ENCODE measurements at places on chromosomes 2 and 18.

DNA sequence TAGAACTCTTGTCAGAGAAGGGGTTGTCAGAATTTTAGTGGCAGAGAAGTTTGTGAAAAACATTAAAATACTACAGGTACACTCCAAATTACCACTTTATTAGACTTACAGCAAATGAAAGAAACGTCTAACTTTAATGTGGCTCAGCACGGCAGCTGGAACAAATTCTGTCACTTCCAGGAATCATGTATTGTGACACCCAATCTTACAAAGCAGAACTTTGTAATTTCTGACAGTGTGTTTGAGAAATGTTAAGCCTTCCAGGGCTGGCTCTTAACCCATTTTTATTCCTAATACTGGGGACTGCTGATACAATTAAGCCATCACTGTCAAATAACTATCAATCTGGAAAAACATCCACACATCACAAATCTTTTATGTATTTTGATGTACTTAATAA is 216.4 kb downstream of the ZNF385B start:
- DNase-seq = no peak

DNA sequence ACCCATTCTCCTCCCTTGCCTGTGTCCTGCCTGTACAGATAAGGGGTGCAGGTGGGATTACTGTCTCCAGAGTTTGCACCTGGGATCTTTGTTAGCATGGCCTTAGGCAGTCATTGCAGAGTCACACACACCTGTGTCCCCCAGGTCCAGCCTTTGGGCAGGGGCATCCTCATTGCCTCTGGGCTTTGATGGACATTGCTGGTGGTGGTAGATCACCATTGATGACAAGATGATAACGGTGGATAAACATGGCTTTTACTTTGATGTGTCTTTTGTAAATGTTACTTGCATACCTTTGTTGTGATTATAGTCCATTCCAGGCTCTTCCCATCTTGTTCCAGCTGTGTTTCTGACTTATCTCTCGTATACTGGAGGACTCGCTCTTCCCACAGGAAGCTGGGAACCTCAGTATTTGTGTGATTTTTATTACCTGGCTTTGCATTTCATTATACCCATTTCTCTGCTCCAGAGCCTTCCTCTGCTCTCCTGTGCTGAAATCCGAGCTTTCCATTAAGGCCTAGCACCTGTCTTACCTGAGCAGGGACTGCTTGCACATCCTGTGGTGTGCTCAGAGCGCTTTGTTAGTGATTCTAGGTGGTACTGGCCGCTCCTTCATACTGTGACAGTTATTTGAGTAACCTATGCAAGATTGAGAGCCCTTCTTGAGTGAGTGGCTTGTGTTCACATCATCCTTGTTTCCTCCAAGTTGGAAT is 79.2 kb downstream of the PTPRM start:
- DNase-seq = no peak

DNA sequence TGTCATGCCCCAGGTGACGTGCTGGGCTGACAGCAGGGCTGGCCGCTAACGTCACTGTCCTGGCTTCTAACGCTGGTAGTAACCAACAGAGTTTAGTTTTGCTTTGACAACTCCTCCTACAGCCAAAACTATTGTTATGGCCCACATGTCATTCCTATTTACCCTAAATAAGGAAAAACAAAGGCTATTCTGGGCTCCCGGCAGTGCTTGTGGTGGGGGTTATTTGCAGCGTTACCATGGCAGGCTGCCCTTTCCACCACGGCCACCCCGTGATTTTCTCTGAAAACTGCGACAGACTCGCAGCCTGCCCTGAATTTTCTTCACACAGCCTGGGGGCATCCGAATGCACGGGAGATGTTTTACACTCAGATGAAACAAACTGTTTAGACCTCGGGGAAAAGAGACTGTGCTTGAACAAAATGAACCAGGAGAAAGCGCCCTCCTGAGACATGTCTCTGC is 115.2 kb downstream of the FAM210A start:
- DNase-seq = peak; percentile 33

GRCh38 chr18:27544206-27544605 is 359.1 kb upstream of the CHST9 start:
- no peak for DNase-seq

GRCh38 chr18:374721-375168 is 106.9 kb upstream of the THOC1 start:
- DNase-seq = no peak

DNA sequence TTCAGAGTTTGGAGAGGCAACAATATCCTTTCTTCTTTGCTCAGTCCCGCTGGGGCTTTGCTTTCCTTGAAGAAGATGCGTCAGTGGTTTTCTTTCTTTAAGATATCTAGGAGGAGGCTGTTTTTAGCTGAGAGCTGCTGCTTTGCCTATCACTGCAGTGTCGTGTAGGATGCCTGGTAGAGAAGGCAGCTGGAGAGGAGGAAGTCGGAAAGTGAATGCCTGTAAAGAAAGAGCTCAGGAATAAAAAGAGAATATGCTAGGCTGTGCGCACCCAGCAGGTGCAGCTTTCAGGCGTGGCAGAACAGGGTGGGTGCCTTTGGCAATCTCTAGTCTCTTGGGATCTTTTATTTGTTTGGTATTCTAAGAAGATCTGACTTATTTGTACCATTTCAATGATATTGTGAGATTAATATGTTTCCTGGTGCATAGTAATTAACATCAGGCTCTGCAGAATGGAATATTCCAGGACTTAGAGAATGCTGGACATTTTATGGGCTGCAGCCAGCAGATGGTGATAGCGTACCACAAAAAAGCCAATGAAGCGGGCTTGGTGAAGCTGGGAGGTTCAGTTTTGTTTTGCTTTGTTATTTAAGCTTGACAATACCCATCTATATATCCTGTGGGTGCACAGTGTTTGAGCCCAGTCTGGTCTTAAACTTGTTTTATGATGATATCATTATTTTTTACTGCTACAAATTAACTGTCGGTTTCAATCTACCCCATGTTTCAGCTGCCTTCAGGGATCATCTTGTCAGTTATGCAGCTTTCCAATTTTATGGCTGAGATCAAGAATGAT is 34.9 kb downstream of the CAVIN2 start:
- peak; percentile 85 for DNase-seq

DNA sequence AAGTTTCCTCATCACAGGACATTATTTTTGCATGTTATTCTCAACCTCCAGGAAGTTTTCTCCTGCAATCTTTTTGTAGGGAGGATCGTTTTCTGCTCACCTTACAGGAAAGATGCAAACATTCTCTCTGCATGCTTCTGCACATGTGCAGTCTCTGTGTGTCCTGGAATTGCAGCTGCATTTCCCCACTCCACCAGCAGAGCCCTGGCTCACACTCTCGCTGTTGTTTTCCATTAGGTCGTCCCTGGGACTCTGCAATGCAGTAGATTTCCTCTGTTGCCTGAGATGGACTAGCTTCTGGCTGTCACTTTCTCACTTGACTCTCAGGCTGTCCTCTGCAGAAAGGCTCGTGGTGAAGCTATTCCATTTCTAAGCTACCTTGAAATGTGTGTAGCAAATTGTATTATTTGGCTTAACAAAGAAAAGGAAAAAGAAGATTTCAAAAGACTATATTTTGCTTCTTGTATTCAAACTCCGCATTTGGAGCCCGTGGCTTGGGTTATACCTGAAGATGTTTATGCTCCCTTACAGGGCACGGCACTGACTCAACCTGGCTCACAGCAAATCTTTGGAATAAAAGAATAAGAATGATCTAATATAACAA is 346.7 kb downstream of the RAD51AP2 start:
- no peak for DNase-seq

- DNase-seq = no peak
These were observed 15.9 kb downstream of the TMX3 start for GRCh38 chr18:68699043-68699442.

- no peak for DNase-seq
These were observed 54.8 kb downstream of the ABI2 start for GRCh38 chr2:203383038-203383437.

GRCh38 chr2:167183931-167184330 is 295.7 kb downstream of the XIRP2 start:
- DNase-seq = no peak

DNA sequence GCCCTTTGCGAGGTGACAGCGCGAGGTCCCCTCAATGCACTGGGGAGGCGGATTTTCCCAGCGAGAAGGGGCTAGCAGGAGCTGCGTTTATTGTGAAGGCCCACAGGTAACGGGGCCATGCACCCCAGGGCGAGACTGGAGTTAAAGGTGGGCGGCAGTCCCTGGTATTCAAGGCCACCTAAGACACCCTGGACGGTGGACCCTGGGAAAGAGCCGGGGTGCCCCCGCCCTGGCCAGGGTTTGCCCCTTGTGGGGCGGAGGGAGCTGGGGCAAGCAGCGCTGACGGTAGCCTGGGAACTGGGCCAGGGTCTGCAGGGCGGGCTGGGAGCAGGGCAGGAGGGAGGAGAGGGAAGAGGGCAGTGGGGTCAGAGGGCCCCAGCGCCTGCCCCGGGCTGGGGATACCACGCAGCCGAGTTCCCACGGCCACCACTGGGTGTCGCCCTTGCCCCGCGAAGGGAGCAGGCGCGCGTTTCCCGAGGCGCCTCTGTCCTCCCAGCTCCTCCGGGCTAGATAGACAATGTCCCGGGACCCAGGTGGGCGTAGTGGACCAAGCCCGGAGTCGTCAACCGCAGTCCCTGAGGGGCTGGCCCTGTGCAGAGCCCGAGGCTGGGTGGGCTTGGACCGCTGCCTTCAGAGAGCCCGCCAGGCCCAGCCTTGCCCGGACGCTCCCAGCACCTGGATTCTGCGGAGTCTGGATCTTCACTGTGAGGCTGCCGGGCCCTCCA is 80.2 kb downstream of the SMAD4 start:
- no peak for DNase-seq

- no peak for DNase-seq
These were observed 2.4 kb downstream of the ALKAL2 start for GRCh38 chr2:285531-285930.

- no peak for DNase-seq
These were observed 181.0 kb upstream of the CDH2 start for GRCh38 chr18:28357766-28358401.

- no peak for DNase-seq
These were observed 41.1 kb downstream of the MARCO start for GRCh38 chr2:118983133-118983532.

DNA sequence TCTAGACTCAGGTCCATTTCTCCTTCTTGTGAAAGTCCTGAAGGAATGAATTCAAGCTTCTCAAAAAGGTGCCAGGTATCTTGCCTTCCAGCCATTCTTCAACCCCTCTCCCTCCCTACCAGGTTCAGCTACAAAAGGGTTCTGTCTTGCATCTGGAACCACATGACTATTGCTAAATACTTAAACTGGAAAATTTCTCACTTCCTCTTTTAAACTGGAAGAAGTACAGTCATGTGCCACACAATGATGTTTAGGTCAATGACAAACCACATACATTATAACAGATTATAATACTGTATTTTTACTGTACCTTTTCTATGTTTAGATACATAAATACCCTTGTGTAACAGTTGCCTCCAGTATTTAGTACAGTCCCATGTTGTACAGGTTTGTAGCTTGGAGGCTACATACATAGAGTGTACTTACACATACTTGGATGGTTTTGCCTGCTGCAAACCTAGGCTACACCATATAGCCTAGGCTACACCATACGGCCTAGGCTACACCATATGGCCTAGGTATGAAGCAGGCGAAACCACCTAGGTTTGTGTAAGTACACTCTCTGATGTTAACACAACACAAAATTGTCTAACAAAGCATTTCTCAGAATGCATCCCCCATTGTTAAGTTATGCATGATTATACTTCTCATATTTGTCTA is 142.0 kb upstream of the DNMT3A start:
- DNase-seq = no peak

DNA sequence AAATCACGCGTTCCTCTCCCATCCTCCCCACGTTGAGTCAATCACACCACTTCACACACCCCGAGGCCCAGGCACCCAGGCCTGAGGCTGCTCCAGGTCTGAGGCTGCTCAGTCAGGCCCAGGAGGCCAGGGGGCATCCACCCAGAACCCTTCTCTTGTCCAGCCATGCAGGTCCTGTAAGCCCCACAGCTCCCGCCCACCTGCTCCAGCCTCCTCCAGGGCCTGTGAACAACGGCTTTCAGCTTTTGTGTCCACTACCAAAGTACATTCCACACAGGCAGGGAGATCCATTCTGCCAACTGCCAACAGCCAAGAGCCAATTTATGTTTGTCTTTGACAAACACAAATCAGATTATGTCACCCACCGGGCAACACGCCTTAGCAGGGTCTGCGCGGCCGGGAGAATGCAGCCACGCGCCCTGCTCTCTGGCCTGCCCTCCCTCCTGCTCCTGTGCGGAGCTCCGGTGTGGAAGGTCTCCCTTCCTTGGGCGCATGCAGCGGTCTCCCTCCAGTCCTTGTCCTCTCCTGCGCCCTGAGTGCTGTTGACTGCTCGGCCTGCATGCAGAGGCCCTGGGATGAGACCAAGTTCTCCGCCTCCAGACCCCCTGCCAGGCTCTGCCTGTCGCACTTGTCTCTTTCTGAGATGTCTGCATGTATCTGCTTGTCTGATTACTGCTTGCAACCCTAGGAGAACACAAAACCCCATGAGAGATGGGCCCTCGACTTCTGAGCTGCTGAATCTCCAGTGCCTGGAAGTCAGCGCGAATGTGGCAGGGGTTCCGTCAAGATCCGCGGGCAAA is 146.6 kb downstream of the ZNF516 start:
- no peak for DNase-seq

DNA sequence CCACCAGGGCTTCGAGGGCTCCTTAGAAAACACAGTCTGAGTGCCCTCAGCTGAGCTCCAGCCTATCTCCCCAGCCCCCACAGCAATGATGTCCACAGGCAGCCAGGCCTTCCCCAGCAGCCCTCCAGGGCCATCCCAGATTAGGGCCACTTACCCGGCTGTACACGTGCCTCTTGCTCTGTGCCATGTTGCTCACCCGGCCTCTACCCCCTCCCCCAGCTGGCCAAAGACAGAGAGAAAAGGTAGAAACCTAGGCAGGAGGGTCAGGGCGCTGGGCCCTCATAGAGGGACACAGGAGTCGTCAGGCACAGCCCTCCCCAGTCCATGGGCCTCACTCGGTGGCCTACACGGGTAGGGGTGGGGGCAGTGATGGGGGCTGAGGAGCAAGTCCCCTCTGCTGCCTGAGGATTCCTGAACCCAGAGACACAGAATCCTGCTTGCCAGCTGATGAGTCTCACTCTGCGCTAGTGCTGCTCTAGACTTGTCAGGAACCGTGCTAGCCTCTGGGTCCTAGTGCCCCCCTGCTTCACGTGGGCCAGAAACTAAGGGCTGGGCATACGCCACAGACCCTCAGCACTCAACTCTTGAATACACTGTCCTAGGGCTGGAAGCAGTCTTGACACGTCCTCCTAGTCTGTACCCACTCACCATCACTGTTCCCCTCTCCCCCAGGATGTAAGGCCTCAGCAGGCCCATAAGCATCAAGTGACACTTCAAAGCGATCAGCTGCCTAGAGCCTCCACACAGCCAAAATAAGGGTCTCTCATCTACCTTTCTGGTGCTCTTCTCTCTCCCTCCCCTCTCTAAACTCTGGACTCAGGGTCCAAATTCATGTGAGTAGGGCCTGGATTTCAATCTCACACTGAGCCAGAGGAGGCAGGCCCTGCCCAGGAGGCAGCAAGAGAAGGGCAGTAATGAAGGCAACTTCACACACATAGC is at the start of gene DCTN1:
Gene DCTN1 (minus strand): TSS at position 461 of the 939 bp plus-strand sequence. CDS start 274 bp downstream, at position 187.
- peak; percentile 15 for DNase-seq

GRCh38 chr18:53753601-53754000 is 470.9 kb downstream of the MBD2 start:
- peak; percentile 22 for DNase-seq

- no peak for DNase-seq
These were observed 292.7 kb downstream of the BCL11A start for GRCh38 chr2:60260639-60261296.

Data from NCI-H2227 treated with DMSO at 0.1 percent for 48 hours (cell line).